ENCODE measurements at places on chromosomes 4 and X.

GRCh38 chr4:79298027-79298426, 27.8 kb downstream of the NAA11 start:
- no peak for DNase-seq

GRCh38 chr4:189828081-189828697, 112.5 kb upstream of the FRG1 start:
- DNase-seq = no peak

DNA sequence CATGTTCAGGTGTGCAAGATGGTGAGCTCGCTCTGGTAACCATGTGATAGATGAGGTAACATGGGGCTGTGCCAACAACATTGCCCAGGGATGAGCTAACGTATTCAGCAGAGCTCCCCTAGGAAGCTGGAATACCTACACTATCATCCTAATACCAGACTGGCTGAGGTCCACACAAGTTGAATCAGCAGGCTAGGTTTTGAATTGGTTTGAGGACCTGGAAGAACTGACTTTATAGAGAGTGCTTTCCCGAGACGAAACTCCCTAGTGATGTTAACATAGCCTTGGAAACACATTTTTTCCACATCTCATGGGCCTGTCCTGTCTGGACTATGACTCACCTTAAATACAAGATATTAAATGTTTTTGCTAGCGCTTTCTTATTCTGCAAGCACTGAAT, 56.7 kb downstream of the IGFBP7 start:
- DNase-seq = no peak

DNA sequence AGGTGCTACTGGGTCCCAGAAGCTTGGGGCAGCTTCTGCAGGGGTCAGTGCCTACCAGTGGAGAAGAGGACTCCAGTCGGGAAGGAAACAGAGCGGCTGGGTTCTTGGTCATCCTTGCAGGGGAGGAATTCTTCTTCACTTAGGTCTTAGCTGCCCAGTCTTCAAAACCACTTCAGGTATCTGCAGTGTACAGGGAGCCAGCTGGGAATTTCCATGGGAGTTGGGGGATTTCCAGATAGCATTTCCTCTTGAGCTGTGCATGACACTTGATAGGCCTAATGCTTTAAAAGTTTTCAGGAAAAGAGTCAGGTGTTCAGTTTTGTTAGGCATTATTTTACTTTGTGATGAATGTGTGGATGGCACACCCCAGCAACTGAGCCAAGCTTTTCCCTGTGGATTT, 58.1 kb upstream of the ENPP6 start:
- no peak for DNase-seq

- no peak for DNase-seq
Measured at GRCh38 chr4:78784236-78784865, 8.2 kb downstream of the BMP2K start.

DNA sequence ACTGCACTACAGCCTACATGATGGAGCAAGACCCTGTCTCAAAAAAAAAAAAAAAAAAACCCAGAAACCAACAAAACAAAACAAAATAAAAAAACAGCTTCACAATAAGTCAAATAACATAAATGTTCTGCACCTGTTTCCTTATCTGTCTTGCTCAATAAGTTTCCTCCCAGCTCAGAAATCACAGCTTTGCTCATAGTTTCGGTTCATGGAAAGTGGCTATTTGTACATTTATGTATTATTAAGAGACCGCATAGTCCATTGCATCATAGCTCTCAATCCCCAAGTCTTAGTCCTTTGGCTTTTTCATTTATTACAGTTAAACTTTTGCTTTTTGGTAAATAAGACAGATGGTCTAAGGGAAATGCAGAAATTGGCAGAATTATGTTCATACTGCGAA, 24.4 kb upstream of the CFAP299 start:
- DNase-seq = no peak

DNA sequence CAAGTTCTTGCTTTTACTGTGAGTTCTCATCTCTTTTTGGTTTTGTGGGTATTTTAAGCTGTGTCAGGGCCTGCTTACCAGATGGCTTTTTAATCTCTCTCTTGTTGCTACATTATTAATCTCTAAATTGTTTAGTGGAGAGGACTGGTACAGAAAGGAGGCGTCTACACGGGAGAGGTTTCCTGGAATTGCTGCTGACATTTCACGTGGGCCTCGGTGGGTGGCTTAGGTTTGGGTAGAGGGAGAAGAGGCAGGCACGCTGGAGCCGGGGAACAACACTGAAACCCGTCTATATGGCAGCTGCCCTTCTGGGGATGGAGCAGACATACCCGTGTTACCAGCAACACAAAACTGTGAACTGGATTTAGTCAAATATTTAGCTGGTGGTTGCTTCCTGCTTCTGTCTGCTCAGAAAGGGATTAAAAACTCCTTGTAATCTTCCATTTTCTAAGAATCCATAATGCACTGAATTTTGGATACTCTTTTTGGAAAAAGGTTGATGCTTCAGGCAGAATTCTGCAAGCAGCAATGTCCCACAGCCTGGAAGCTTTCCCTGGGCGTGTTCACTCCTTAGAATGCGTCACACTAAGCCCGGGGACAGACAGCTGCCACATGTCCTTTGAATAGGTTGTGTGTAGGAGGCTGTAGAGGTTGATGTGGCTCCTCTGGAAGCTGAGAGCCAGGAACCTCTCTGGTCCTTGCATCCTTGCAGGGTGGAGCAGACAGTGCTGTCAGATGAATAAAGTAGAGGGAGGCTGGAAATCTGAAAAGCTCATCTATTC, 199.8 kb upstream of the GATB start:
- no peak for DNase-seq

GRCh38 chr4:155889031-155889793, 14.3 kb upstream of the TDO2 start:
- DNase-seq = no peak

GRCh38 chrX:75596178-75596577, 73.3 kb upstream of the ZDHHC15 start:
- DNase-seq = no peak

GRCh38 chr4:139403462-139403861, 50.5 kb upstream of the RAB33B start:
- DNase-seq = no peak

- no peak for DNase-seq
Measured at GRCh38 chr4:12701384-12701783, 782.8 kb downstream of the RAB28 start.

GRCh38 chrX:63613531-63614028, 171.4 kb downstream of the ARHGEF9 start:
- DNase-seq = no peak

DNA sequence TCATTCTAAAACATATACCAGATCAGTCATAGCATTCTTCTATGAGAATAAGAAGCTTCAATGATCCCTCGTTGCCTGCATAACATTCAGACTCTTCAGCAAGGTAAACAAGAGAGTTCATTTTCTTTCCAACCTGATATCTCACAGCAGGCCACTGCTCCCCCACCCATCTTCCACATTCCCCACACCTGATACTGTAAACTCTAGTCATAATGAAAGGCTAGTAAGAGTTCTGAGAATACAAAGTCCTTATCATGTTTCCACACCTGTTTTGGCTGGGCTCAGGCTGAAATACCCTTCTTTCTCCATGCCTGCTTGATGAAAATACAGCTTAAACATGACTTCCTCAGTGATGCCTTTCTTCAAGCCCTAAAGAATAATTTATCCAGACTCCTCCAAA, 2.3 kb upstream of the AASDH start:
- no peak for DNase-seq

DNA sequence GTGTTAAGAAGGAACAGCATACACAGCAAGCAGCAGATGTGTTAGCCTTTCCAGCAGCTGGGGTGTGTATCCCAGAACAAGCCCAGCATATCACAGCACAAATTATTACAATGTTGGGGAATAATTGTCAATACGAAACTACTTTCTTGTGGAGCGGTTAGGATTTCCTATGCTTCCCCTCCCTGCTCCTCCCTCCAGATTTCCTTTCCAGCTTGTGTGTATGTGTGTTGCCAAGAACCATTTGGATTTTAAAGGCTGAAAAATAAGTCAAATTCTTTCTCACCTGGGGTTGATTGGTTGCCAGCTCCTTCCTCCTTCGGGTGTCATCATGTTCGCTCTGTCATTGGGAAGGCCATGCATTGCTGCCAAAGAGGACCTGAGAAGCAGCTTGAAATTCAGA, 178.2 kb upstream of the FRMPD4 start:
- DNase-seq = no peak

- DNase-seq = no peak
Measured at GRCh38 chr4:182778222-182778982, 138.8 kb downstream of the DCTD start.

DNA sequence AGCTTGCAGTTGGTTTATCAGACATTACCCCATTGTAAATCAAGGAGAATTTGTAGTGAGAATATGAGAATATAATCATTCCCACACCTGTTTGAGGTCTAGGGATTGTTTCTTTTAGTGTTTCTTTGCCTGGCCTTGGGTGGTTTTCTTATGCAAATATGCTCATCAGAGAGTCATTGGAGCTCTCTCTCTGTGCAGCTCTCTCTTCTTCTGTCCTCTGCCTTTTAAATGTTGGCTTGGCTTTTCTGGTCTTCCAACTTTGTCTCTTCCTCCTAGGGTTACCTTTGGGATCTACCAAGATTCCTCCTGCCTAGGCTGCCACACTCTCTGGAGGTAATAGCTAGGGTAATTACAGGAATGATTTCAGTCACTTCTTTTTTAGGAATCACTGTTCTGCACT, 102.3 kb upstream of the ARSJ start:
- DNase-seq = no peak

DNA sequence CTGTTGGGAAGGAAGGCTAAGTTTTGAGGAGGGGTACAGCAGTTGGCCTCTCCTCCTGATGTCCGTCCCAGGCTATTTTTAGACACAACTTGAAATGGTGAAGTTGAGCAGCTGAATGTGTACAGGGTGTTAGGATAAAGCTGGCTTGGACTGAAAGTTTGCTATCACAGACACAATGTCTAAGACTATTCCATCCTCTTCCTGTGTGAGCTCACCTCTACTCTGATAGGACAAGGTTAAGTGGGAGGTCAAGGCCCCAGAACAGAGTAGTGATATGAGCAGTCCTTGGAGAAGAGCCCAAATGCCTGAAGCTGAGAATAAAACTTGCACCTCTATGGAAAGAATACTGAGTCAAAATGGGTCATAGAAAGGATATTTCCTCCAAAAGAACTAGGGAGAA, 4.1 kb downstream of the ATP1B4 start:
- DNase-seq = no peak

All from stimulated activated CD4-positive, alpha-beta T cell treated with anti-CD3 and anti-CD28 coated beads, Interleukin-12 subunit alpha, Interleukin-12 subunit beta, amount 100 ng/mL, for 4 hours (primary cell).